Stimulated activated naive CD8-positive, alpha-beta T cell treated with anti-CD3 and anti-CD28 coated beads, Interleukin-15, Interleukin-2, amounts not matched to agents 100 U/mL and 50 U/mL, for 24 hours (primary cell): ENCODE measurements at places on chromosomes 1 and 21.

DNA sequence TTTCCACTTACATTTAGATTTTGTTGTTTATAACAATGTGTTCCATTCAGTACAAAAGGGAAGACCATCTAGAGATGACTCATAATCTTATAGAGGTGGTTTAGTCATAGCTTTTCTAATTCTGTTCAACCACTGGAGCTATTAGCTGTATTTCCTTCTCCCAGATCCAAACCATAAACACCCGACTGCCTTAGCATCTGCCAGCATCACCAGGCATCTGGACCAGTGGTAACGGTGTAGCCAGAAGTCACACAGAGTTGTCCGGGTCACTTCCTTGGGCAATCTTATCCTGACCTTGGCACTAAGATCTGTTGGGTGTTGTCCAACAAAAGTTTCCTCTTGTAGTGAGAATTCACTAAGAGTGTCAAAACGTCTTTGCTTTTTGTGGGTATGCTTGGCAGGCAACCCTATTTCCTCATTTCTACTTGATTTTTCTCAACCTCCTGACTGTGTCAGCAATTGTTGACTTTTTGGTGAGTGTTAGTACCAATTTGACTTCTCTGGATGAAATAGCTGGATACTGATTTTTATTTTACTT is 372.1 kb upstream of the B3GALT2 start:
- DNase-seq, result peak; percentile 20

GRCh38 chr1:43206600-43207228 is 34.6 kb downstream of the CFAP57 start:
- no peak for DNase-seq

GRCh38 chr1:15680561-15681348 is 3.4 kb upstream of the PLEKHM2 start:
- no peak for DNase-seq

DNA sequence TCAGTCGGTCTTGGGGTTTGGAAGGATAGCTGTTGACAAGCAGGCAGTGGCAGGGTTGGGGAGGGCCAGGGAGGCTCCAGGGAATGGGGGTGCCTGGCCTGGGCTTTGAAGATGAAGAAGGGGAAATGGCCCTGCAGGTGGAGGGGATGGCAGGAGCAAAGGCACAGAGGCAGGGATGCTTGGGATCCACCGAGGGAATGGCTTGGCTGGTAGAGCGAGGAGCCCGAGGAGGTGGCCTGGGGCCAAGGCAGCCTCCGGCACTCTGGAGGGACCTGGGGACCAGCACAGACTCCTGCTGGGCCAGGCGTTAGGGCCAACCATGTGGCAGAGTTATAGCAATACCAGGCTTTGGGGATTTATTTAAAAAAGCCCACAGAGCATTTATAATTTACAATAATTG is 62.9 kb upstream of the EDN2 start:
- no peak for DNase-seq

- peak; percentile 90 for DNase-seq
Observed at GRCh38 chr1:226407497-226408284, at the start of gene PARP1. PARP1 (minus strand) TSS chr1:226408093; CDS start chr1:226407929, 164 bp downstream.

DNA sequence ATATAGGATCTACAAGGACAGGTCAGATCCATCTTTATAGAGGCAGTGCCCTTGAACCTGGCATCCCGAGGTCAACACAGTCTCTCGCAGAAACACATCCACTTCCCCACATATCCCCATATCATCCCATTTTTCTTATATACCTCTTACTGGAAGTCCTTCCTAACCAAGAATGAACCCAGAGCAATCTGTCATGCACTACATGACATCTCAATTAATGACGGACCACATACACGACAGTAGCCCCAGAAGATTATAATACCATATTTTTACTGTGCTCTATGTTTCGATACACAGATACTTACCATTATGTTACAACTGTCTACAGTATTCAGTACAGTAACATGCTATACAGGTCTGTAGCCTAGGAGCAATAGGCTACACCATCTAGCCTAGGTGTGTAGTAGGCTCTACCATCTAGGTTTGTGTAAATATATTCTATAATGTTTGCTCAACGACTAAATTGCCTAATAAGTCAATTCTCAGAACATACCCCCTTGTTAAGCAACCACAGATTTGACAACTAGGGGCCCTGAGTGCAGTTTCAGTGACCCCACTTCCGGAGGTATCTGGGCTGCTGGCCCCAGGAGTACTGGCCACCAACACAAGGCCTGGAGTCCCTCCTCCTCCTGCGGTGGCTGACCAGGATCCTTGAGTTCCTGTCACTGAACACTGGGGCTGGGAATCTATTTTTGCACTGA is 28.1 kb downstream of the PTPN14 start:
- no peak for DNase-seq

DNA sequence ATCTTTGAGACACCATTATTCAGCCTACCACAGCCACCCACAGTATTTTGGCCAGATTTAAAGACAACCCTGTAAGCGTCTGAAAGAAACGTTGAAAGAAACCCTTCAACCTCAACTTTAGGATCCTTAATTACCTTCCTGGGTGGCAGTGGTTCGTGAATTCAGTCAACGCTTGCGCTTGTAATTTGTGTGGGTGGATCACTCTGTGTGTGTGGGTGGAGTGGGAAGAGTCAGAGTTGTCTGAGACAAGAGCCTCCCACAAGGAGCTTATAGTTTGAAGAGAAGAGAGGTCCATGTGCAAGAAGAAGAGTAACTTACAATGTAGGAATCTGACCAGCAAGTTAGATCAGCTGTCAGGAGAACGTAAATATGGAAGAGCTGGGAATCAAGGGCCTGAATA is 8.4 kb downstream of the COQ8A start:
- no peak for DNase-seq

GRCh38 chr1:57222307-57222706 is 201.6 kb downstream of the DAB1 start:
- no peak for DNase-seq

DNA sequence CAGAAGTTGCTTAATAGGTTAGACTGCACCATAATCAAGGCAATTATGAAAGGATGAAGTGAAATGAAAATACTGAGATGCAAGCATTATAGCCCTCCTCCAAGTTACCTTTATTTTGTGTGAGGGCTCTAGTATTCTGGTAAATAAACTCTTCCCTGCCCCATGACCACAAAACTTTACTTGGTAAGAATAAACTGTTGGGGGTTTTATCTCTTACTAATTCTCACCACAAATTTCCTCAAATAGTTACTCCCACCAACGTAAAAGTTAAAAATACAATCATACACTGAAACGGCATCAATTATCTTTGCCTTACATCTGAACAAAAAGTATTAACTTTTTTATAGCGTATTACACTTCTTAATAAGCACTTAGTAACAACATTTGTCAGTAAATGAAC is 29.5 kb downstream of the C21orf91 start:
- no peak for DNase-seq

GRCh38 chr1:58983162-58983561 is 199.3 kb upstream of the JUN start:
- no peak for DNase-seq

DNA sequence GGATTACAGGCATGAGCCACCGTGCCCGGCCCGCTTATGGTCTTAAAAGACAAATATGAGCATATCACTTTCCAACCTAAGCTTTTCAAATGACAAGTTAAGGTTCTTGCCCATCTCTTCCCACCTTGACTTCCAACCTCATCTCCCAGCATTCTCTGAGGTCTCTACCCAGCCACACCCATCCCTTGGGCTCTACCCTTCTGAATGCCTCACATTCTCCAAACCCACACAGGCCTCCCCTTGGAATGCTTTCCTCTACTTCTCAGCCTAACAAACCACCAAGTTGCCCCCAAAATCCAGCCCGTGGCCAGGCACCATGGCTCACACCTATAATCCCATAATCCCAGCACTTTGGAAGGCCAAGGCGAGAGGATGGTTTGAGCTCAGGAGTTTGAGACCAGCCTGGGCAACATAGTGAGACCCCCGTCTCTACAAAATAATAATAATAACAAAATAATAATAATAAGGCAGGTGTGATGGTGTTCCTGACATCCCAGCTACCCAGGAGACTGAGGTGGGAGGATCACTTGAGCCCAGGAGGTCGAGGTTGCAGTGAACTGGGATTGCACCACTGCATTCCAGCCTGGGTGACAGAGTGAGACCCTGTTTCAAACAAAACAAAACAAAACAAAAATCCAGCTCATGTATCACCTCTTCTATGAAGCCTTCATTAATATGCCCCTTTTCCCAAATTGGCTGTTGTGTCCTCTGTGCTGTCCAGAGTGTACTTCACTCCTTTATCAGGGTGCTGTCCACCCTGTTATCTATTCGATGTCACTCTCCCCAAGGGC is 11.2 kb downstream of the DCST2 start:
- DNase-seq, result no peak

GRCh38 chr1:117573386-117574023 is 32.3 kb upstream of the TENT5C start:
- DNase-seq, result peak; percentile 7

DNA sequence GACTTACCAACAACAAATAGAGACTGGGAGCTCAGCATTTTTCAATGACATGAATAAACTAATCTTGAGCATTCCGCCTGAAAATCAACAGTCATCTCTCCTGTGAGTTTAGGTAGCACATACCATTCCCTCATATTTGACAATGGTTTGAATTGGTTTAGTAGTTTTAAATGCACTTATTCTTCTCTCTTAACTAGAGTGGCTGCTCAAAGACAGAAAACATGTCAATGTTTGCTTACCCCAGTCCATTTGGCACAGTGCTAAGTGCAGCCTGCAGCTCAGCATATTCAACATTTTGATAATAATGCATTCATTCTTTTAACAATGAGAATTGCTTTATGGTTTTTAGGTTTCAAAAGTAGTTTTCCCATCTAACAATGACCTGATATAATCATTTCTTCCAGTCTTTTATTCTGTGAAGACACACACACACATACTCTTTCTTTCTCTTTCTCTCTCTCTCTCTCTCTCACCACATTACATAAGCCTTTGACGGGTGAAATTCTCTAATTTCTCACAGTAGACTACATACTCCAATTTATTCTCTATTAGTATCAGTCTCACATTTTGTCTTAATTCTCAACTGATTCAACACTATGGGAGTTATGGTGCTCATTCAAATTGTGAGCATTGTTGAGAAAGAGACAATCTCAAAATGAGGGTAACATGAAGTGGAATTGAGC is 432.3 kb downstream of the LRRIQ3 start:
- no peak for DNase-seq

GRCh38 chr1:180199018-180199417 is 31.0 kb upstream of the LHX4 start:
- DNase-seq, result no peak

DNA sequence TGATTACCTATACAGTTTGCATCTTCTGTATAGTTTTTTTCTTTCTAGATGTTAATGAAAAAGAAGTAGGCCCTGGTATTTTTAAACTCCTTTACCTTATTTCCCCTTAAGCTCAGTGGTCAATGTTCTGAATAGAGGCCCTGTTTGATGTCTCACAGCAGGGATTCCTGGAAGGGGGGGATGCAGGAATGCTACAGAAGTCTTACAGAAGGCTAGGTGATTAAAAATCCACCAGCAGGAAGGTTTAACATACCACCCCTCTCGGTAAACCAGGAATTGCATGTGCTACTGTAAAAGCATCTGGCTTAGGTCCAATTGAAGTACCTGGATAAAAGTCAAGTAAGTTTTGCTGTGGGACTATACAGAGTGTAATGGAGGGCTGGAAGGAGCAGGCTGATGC is 78.3 kb downstream of the NOS1AP start:
- no peak for DNase-seq

DNA sequence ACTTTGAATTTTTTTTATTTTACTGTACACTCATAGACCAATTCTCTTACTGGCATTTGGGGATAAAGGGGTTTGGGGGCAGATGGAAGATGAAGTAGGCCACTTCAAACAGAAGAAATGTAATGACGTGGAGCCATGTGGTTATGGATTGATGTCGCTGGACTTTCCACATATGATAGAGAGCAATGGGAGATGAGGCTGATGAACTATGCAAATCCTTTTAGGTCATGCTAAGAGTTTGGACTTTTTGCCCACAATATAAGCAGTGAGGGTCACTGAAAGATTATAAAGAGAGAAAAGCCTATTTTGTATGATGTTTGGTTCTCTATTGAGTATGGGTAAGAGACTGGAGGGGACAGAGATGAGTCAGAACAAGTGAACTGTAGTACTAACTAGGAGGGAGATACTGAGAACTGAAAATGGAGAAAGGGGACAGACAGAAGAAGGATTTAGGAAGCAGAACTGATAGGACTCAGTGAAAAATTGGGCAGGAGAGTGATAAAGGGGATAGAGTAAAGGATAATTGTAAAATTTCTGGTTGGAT is 9.2 kb downstream of the C1orf21 start:
- DNase-seq, result no peak

- peak; percentile 90 for DNase-seq
Observed at GRCh38 chr1:151024540-151025146, 11.7 kb upstream of the BNIPL start.

DNA sequence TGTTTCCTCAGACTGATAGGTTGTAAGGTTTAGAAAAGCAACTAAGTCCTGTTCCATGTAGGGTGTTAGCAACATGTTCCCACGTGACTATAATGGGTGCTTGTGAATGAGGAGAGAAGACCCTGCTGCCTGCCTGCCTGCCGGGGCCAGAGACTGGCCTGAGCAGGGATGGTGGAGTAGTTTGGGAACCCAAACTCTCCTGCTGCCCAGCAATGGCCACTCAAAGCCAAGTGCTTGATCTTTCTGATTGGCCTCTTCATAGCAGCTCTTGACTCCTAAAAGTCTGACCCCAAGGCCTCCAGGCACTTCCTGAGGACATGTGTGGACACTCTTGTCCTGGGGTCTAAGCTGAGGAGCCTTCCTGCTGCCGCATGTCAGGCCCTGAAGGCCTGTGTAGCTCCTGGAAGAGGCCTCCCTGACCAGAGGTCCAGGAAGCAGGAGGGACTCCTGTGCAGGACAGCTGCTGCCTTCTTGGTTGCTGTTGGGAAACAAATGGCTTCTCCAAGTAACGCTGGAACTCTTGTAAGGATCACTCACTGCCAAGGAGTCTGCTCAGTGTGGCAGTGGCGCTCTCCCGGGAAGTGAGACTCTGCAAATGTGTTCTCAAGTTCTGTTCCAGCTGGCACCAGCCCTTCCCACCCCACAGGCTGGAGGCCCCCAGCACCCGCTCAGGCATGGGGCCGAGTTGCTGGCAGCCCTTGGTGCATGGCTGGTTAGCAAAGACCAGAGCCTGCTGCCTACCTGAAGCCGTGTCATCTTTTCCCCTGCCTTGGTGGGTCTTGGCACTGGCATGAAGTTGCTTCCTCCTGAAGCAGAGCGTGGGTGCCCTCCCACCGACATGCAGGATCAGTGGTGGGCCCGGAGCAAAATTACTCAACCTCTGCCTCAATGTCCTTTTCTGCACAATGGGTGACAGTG is 35.5 kb downstream of the MAN1C1 start:
- no peak for DNase-seq

- no peak for DNase-seq
Observed at GRCh38 chr21:35465741-35466140, 416.6 kb upstream of the RUNX1 start.

GRCh38 chr1:201223852-201224665 is 33.4 kb downstream of the IGFN1 start:
- no peak for DNase-seq
